ENCODE measurements at places on chromosomes 1 and 21.

- no peak for DNase-seq
These were observed 32.2 kb upstream of the CR1L start for GRCh38 chr1:207612762-207613161.

DNA sequence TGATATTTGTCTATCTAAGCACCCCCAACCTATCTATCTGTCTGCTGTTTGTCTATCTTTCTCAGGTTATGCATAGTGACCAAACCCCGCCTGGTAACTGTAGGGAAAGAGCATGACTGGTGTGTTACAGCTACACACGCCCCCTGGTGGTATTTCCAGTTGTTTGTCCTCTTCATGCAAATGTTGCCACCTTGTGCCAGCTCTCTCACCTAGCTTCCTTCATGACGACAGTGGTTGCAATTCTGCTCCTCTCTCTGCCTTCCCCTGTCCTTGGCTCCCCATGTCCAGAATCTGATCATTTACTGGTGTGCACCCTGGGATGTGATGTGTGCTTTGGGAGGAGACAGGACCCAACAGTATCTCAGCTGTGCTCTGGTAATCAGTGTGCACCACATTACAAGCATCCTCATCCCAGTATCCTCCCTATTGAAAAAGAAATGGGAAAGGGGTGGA, 8.1 kb upstream of the INKA2 start:
- DNase-seq, result peak; percentile 2

- DNase-seq, result no peak
These were observed 56.4 kb downstream of the GRIK3 start for GRCh38 chr1:36977731-36978406.

DNA sequence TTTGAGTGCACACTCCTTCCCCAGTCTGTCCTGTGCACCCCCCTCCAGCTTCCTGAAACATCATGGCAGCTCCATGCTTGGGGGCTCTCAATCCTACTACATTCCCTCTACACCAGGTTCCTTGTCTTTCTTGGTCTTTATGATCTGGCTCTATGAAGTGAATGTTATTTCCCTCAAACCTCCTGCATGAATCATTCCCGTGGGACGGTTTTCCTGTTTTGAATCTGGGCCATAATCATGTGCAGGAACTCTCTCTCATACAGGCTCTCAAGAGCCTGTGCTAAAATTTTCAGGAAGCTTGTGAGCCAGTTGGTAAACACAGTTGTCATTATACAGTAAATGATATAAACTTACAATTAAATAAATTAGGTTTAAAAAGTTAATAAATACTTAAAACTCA, 89.8 kb upstream of the KCNE2 start:
- no peak for DNase-seq

- DNase-seq, result no peak
These were observed 5.3 kb downstream of the LUZP1 start for GRCh38 chr1:23163395-23163794.

DNA sequence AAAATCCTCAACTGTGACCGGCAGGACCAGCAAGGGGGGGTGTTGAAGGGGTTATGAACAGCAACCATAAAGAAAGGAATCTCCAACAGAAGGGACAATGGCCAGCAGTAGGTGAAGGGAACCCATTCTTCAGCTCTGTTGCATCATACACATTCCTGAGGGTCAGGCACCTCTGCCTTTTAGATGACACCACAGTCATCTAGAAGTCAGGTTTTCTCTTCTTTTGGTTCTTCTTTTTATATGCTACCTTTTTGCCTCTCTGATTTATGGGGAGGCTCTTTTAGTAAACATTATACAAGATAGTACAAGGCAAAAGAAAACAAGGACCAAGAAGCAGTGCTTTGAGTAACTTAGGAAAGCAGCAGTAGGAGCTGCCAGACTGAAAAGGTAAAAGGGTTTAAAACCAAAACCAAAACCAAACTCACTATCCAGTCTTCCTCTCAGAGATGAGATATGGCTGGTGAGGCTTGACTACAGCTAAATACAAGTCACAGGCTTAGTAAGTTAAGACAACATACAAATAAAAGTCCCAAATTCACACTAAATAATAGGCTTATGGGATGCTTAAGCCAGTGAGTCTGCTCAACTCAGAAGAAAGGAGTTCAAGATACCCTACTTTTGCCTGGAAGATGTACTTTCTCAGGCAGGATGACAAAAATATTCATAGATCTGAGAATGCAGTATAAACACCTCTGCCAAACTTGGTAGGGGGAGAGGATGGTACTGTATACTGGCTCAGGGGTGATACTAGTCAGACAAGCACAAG, 4.1 kb downstream of the TEX38 start:
- DNase-seq, result no peak

GRCh38 chr1:48873944-48874343, 97.3 kb upstream of the BEND5 start:
- no peak for DNase-seq

DNA sequence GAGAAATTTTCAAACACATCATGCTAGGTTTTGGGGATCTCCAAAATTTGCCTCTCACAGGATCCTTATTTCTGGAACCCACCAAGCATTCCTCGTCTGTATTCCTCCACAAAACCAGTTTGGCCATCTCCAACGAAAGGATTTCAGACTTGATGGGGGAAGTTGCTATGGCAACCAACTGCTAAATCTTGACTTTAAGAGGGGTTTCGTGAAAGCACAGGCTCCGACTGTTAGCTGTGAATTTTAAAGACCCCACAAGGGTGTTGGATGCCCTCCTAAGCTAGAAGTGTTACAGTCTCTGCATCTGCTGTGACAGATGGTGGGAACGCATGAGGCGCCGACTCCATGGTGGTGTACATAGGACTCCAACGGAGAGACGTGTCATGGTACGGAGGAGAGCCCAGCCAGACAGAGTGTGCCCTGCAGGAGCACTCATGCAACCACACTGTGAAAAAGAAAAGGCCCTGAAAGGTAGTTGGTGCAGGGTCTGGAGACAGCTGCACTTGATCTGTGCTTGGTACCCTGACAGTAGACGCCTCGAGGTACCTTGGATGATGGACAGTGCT, 147.1 kb downstream of the ASTN1 start:
- no peak for DNase-seq

- no peak for DNase-seq
These were observed 2.5 kb downstream of the ADAMTSL4 start for GRCh38 chr1:150551784-150552127.

- DNase-seq, result no peak
These were observed 41.4 kb upstream of the AJAP1 start for GRCh38 chr1:4612991-4613390.

- DNase-seq, result no peak
These were observed 64.8 kb downstream of the EPHB2 start for GRCh38 chr1:22775478-22775877.

GRCh38 chr1:81929106-81929505, 128.4 kb downstream of the ADGRL2 start:
- no peak for DNase-seq

DNA sequence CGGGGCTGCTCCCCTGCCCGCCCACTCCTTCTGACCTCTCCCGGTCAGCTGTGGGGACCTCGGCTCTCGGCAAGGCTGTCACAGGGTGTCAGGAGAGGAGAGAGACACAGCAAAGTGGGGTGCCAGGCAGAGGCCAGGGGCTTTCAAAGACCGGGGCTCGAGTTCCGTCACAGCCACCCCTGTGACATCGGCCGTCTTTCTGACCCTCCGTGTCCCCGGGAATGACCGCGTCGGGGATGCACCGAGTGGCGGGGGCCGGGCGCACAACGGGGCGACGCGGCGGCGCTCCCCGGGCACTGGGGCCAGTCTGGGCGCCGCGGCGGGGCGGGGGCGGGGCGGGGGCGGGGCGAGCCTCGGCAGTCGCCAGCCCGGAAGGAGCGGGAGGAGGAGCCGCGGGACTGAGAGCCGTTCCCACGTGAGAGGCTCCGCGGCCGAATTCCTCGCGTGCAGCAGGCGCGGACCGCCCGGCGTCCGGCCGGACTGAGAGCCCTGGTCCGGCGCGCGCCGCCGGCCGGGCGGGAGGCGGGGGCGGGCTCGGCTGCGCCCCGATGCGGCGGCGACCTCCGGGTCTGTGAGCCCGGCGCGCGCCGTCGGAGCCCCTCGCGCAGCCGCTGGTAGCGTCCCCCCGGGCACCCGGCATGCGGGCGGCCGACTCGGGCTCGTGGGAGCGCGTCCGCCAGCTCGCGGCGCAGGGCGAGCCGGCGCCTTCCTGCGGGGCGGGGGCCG, 229.7 kb upstream of the TMEM51 start:
- no peak for DNase-seq

- DNase-seq, result no peak
These were observed 93.9 kb upstream of the TARDBP start for GRCh38 chr1:10918531-10918930.

DNA sequence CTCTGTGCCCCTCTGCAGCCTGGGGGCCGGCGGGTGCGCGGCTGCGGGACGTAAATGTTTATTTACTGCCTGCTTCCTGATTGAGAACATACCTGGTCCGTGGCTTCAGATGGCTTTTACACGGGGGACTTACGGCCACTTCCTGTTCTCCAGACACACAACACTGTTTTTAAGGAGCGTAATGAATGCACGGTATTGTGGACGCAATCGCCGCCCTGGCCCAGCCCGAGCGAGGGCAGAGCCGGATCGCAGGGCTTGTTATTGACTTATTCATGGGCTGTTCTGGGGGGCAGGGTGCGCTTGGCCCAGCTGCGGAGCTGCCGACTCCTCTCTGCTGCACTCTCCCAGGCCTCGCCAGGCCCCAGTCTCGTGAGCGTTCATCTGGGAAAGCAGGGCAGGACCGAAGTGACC, 52.8 kb upstream of the ACTRT2 start:
- no peak for DNase-seq

GRCh38 chr1:14778898-14779865, 180.7 kb downstream of the KAZN start:
- no peak for DNase-seq

DNA sequence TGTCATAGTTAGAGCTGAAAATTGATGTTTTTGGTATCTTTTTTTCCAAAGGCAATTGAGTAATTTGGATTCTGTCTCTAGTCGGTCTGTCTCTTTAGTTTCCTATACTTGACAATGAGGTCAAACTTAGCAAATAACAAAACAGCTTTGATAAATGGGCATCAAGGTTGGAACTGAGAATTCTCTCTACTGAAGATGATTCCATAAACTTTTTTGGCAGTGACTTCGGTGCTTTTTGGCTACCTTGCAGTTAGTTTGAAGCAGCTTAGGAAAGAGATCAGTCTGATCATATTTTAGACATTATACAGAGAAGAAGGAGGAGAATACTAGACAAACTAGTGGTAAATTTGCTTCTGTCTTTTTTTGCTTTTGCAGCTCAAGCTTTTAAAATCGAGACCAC, 559 bp downstream of the VCAM1 start:
- no peak for DNase-seq

DNA sequence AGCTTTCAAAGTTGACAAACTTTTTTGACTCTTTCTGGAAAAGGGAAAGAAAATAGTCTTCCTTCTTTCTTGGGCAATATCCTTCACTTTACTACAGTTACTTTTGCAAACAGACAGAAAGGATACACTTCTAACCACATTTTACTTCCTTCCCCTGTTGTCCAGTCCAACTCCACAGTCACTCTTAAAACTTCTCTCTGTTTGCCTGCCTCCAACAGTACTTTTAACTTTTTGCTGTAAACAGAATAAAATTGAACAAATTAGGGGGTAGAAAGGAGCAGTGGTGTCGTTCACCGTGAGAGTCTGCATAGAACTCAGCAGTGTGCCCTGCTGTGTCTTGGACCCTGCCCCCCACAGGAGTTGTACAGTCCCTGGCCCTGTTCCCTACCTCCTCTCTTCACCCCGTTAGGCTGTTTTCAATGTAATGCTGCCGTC, 160.8 kb upstream of the SGIP1 start:
- DNase-seq, result no peak

DNA sequence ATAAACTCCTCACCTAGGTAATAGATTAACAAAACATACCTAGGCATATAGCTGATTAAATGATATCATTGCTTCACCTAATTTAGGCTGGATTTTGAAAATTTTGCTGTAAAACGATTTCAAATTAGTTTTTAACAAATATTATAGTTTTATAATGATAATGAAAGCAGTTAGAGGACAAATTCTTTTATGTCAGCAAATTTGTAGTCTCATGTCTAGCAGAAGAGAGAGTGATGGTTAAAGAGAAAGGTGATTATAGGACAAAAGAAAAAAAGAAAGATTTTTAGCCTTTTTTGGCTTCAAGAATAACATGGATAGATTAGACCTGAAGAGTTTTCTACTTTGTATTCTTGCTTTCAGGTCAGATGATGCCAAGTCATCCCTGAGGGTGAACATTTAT, 3.6 kb upstream of the DPH5 start:
- no peak for DNase-seq

DNA sequence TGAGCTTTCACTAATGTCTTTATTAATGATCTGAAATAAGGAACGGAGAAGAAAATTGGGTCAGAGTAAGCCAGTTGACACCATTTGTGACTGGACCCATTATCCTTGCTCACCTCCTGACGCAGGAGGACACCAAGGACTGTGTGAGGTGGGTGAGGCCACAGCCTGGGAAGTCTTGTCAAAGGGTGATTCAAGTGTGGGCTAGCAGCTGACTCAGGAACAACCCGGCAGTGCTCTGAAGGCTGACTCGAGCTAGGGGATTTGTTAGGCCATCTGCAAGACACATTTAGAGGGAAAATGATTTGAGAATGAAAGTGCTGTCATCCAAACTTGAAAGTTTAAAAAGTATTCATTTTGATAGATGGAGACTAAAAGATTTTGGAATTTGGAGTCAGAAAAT, 21.2 kb downstream of the PRRX1 start:
- no peak for DNase-seq

GRCh38 chr1:180530501-180530900, 28.1 kb upstream of the ACBD6 start:
- no peak for DNase-seq

DNA sequence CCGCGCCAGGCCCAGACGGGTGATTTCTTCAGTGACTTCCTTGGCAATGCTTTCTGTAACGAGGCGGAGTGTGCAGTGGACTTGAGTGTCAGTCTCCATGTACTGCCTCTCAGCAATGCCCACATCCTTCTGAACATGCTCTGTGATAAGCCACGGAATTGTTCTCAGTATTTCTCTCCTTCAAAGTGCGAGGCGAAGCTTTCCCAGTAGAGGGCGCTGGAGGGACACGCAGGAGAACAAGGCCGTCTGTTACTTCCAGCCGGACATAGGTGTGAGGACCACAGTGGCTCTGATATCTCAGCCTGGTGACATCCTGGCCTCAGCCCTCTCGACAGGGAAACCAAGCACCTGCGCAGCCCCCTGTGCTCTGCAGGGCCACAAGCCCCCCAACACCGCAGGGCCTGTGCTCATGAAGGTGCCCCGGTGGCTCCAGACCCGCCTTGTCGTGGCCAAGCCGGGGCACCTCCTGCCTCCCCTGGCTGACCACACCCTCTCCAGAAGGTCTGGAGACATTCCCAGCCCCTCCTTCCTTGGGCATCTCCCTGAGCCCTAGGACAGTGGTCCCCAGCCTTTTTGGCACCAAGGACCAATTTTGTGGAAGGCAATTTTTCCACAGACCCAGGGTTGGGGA, 46.1 kb upstream of the BACE2 start:
- no peak for DNase-seq

GRCh38 chr1:218494449-218494852, 149.3 kb downstream of the TGFB2 start:
- DNase-seq, result no peak

All from activated naive CD4-positive, alpha-beta T cell (primary cell).